ENCODE measurements at places on chromosomes 6 and 20.

DNA sequence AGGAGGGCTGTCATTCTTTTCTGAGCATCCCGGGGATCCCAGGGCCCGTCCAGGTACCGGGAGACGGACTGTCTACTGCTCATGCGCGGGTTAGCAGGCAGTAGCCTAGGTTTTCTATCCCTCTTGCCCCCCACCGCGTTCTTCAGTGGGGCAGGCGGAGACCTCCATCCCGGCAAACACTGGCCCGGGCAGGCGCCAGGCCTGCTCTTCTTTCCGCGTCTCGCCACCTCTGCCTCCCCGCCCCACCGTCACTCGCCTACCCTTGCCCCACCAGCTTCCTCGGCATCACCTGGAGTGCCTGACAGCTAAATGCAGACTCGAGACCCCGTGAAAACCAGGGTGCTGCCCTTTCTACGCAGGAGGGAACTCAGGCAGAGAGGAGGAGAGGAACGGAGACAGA lies 1937.7 kb upstream of the DEFB115 start:
- no peak for DNase-seq

DNA sequence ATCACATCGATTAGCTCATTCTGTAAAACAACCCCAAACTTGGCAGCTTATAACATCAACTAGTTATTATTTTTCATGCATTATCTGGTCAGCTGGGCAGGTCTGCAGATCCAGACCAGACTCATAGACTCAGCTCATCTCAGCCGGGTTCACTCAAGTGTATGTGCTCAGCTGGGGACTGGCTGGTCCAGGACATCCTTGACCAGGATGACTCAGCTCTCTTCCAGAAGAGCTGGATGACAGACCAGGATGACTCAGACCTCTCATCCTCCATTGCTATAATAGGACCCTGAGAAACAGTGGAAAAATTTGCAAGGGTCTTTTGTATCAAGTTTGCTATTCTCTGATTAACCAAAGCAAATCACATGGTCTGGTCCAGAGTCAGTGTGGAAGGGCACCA lies 312.5 kb upstream of the PLCB4 start:
- DNase-seq: peak; percentile 89

GRCh38 chr6:142833054-142833453 lies 111.9 kb downstream of the HIVEP2 start:
- peak; percentile 86 for DNase-seq

- DNase-seq: no peak
Observed at GRCh38 chr6:12283904-12284303, 6.3 kb upstream of the EDN1 start.

- peak; percentile 59 for DNase-seq
Observed at GRCh38 chr6:119172824-119173223, 94.4 kb upstream of the FAM184A start.

- no peak for DNase-seq
Observed at GRCh38 chr6:155693573-155694418, 238.2 kb upstream of the NOX3 start.

DNA sequence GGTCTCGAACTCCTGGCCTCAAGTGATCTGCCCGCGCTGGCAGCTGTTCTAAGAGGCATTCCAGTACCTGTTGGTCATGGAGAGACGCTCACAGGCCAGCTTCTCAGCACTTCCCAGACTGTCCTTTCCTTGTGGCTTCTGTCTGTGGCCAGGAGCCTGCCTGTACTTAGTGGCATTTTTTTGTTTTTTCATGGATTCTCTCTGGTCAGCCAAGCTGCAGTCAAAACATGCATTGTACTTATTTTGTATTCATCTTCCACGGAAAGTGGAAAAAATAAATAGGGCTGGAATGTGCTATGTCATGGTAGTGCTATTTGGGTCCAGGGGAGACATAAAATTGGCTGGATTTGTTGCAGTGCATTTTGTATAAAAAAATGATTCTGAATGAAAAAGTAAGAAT lies 29.1 kb downstream of the ZDHHC14 start:
- peak; percentile 50 for DNase-seq

DNA sequence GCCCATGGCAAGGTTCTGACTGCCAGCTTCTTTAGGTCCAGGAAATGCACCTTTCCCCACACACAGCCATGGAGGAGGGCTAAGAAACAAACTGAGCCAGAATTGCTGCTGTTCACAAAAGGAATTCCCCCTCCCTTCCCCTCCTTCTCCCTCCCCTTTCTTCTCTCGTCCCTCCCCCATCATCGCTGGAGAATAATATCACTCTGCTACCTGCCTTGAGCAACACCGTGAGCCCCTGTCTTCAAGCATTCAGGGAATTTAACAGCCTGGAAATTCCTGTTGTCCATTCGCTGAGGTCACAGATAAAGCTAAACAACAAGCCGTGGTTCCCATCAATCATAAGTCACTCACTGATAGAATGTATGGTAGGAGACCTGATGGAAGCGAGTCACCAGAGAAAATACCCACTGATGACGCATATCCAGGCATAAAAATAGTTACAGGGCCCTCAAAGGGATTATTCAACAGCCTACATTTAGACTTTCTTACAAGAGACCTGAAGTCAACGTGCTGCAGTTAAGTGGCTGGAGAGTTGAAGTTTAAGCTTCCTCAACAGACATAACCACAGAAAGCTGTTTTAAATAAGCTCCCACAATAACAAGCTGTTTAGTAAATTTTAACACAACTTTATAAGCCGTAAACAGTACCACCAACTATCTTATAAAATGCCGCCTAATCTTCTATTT lies 59.7 kb downstream of the HIVEP2 start:
- peak; percentile 97 for DNase-seq

- no peak for DNase-seq
Observed at GRCh38 chr20:54346276-54346675, 129.1 kb upstream of the DOK5 start.

DNA sequence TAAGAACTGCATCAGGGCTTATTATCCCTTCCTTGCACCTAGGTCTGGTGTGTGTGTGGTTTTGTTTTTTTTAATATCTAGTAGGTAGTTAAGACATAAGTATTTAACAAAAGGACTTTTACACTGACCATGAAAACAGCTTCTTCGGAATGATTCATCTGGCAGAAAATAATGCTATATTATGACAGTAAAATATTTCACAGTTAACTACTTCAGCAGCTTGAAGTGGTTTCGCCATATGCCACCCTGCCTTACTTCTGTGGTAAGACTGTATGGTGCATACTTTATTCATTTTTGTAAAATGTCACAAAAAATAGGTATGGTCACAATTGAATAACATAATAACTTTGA lies 858 bp upstream of the PTPRK start:
- peak; percentile 54 for DNase-seq

- DNase-seq: peak; percentile 46
Observed at GRCh38 chr20:34022151-34022838, 28.6 kb downstream of the RALY start.

DNA sequence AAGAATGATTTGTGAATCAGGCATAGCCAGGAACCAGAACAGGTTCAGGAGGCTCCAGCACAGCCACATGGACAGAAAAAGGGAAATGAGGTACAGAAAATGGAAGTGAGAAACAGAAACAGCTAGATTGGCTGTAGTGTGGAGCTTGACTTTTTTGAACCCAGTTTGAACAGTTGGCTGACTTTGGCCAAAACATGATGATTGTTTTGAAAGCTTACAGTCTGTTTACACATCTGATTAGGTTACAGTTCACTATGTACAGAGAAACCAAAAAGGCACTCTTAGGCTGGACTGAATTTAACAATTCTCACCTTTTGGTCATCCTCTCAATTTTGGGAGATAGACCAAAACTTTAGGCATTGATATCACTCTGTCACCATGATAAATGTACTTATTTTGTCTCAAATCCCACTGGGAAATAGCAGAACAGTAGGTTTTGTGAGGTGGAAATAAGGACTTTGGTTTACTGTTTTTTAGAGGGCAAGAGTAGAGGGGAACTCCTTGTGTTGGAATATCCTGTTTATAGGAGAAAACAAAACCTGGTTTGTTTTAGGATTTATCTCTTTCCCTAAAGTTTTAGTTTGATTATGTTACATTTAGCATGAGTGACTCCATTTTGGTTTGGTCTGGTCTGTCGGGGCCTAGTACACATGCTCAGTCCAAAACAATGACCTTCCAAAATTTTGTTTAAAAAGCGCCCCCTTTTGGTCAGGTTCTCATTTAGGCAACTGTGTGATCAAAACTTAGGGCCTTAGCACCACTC lies 123.1 kb downstream of the OLIG3 start:
- no peak for DNase-seq

GRCh38 chr6:5181510-5182317 lies 79.0 kb downstream of the LYRM4 start:
- DNase-seq: peak; percentile 84

GRCh38 chr20:54194724-54195438 lies 13.0 kb upstream of the PFDN4 start:
- DNase-seq: peak; percentile 47

GRCh38 chr6:128172081-128172480 lies 271.2 kb upstream of the THEMIS start:
- peak; percentile 30 for DNase-seq

DNA sequence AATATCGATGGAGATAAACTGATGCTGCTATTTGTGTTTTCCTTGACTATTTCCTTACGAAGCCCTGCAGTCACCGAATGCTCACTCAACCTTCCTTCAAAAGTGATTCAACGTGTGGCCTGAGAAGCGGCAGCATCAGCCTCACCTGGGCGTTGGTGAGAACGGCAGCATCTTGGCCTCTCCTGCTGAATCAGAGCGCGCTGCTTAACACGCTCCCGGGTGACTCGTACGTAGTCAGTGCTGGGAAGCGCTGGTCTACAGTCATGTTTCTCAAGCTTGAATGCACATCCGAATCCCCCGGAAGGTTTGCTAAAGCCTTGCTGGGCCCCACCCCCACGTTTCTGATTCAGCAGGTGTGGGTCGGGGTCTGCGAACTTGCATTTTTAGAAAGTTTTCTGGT lies 214.1 kb upstream of the RREB1 start:
- DNase-seq: no peak

DNA sequence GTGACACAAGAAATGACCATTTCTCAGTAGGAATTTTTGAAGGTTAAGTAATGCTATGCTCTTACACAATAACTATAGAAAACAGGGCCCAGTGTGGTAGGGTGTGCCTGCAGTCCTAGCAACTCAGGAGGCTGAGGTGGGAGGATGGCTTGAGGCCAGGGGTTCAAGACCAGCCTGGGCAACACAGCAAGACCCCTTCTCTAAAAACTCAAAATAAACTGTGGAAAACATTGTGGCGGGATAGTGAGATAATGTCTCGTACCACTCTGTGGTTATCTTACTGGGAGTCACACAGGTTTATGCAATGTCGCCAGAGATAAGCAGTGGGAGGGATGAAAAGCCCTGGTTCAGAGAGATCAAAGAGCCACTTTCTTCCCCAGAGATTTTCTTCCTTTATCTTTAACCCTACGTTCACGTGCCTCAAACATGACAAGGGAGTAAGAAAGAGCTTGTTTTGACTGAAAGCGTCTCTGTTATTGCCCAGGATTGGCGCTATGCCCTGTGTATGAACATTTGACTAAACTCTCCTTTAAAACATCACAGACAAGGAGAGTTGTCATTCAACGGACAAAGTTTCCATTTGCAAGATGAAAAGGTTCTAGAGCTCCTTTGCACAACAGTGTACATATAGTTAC lies 13.9 kb downstream of the GCM1 start:
- no peak for DNase-seq

GRCh38 chr6:80940571-80940970 lies 811.9 kb downstream of the TENT5A start:
- DNase-seq: no peak

GRCh38 chr20:33408313-33408712 lies 7.0 kb upstream of the CDK5RAP1 start:
- no peak for DNase-seq

- no peak for DNase-seq
Observed at GRCh38 chr6:153994811-153995210, 44.2 kb upstream of the OPRM1 start.

- no peak for DNase-seq
Observed at GRCh38 chr20:61457725-61458124, 205.7 kb downstream of the CDH4 start.

GRCh38 chr6:19851241-19852089 lies 14.3 kb downstream of the ID4 start:
- peak; percentile 92 for DNase-seq

DNA sequence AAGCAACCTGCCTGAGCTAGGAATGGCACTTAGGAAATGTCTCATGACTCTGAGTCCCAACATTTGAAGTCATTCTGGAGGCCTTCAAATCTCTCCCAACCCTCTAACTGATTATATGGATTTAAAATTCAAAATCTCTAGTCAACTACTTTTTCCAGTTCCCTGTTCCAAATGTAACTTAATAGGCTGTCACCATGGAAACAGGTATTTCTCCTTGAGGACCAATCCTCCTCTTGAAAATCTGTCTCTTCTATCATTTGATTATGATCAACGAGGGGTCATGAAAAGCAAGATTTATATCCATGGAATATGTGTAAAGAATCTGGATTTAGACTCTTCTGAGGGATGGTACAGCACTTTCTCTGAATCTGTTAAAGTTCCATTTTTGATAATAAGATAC lies 127.3 kb upstream of the DTNBP1 start:
- no peak for DNase-seq

GRCh38 chr20:55641497-55641896 lies 363.8 kb downstream of the CBLN4 start:
- DNase-seq: no peak

GRCh38 chr6:12467706-12468670 lies 177.8 kb downstream of the EDN1 start:
- peak; percentile 26 for DNase-seq

DNA sequence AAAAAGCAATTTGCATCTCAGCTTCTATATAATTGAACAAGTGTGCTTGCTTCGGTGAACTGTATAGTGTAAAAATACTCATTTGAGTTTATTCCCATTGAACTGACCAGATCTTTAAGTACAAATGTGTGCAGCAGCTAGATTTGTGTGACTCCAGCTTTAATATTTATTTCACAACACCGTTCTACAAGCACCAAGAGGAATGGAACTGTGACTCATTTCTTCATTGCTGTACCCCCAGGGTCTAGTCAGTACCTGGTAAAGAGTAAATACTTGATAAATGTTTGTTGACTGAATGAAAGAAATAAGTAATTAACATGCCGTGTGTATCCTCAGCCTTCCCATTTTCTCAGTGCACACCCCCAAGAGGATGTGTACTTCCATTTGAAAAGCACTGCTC lies 464.8 kb downstream of the CBLN4 start:
- DNase-seq: no peak

DNA sequence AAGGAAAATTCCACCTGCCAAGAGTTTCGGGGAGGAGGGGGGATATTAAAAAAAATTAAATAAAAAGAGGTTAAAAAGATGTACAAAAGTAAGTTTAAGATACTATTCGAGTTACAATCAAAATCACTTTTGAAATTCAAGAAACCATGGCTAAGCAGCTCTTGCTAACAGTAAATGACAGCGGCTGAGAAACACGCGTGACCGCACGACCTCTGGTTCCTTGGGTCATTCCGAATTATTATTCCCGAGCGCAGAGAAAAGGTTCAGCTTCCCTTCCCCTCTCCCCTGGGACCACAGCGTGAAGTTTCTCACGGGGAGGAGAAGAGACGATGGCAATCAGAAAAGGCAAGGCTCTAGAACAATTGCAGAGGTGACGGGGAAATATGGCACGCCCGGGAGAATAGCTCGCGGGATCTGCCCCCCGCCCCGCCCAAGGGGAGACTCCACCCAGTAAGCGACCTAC lies 496 bp downstream of the TMEM242 start:
- DNase-seq: peak; percentile 88

- no peak for DNase-seq
Observed at GRCh38 chr6:16414205-16414604, 175.8 kb downstream of the GMPR start.
